ENCODE measurements at places on chromosomes 6 and 20.

GRCh38 chr6:140758169-140758877 lies 1374.4 kb upstream of the GJE1 start:
- no peak for DNase-seq

GRCh38 chr6:134183844-134184243 lies 131.4 kb upstream of the SLC2A12 start:
- no peak for DNase-seq

DNA sequence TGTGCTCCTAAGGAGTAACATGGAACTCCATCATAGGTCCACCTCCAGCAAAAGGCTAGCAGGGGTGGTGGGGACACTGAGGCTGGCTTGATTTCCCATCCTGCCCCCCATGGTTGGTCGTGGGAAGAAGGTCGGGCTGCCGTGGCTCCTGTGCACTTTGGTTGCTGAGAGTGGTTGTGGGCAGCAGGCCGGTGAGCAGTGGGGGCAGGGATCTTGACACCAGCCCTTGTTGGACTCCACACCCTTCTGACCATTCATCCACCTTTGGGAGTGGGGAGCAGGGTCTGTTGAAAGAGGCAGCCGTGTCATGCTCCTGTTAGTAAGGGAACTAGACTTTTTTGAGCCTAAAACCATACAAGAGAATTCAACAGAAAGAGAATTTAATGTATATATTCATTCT lies 175.2 kb downstream of the ARID1B start:
- no peak for DNase-seq

- DNase-seq, result no peak
These were observed 37.5 kb upstream of the IYD start for GRCh38 chr6:150331344-150331743.

- no peak for DNase-seq
These were observed 122.4 kb downstream of the IPCEF1 start for GRCh38 chr6:154234019-154234772.

DNA sequence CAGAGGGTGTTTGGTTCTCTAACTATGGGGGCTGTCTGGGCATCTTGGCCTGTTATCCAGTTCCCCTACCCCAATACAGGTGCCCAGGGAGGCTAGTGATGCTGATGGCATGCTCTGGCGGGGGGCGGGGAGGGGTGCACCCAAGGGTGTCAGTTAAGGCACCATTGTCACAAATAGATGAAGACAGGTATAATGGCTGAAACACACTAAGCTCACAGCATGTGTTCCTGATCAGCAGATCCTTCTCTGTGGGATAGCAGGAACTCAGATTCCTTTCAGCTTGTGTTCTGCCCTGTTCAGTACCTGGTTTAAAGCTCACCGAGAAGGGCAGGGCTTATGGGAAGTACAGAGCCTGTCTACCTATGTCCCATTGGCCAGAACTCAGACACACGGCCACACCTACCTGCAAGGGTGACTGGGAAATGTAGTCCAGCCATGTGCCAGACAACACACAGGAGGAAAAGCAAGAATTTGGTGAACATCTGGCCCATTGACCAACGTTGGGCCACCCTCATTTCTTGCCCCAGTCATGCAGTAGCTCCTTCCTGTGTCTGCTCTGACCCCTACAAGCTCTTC lies 3.4 kb upstream of the RSPO4 start:
- DNase-seq, result no peak

GRCh38 chr6:34190504-34191122 lies 44.7 kb upstream of the GRM4 start:
- DNase-seq, result peak; percentile 18

DNA sequence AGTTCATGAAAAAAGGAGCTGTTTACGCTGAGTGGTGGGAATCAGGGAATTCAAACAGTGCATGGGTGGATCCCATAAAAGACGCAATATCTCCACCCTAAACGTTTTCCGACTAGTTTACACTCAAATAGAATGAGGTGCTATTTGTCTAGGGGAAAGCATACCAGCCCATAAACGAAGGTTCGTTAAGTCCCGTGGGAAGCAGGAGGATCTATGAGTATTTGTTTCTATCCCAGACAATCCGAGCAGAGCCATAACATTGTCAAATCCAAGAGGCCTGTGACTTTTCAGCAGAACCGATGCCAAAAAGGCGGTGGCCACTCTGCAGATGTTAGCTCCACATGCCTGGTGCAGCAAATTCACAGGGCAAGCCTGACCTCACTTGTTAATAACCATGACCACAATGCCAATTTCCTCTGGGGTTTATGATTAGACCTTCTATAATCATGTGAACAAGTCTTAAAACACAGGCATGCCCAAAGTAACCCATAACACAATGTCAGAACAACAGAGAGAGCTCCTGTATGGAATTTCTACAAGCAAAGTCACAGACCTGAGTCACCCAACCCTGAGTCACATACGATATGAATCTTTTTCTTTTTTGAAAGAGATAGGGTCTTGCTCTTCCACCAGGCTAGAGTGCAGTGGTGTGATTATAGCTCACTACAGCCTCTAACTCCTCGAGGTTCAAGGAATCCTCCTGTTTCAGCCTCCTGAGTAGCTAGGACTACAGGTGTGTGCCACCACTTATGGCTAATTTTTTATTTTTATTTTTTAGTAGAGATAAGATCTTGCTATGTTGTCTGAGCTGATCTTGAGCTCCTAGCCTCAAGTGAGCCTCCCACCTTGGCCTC lies 123.3 kb downstream of the KIF13A start:
- DNase-seq, result no peak

GRCh38 chr6:23329086-23329485 lies 759.7 kb downstream of the HDGFL1 start:
- peak; percentile 37 for DNase-seq

- DNase-seq, result peak; percentile 78
These were observed 1.2 kb downstream of the AKAP12 start for GRCh38 chr6:151240791-151241642.

DNA sequence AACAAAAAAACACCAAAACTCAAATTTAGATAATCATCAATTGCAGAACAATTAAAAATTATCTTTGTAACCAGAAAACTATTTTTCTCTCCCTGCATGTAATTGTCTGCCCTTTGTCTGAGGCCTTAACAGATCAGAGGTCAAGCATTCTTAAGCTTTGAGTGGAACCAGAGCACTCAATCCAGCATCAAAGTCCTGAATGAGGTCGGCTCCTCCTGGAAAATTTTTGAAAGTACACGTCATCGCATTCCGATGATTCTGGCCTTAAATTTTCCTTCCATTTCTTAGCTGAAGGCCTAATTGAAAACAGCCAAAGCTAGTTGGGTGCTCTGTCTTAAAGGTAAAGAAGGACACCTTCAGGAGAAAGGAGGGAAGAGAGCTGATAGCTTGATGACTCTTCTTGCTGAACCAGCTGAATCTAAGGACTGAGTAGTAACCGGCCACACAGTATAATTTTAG lies 510.2 kb upstream of the SULF2 start:
- DNase-seq, result no peak

GRCh38 chr6:41712651-41713103 lies 22.7 kb downstream of the TFEB start:
- DNase-seq, result peak; percentile 81

DNA sequence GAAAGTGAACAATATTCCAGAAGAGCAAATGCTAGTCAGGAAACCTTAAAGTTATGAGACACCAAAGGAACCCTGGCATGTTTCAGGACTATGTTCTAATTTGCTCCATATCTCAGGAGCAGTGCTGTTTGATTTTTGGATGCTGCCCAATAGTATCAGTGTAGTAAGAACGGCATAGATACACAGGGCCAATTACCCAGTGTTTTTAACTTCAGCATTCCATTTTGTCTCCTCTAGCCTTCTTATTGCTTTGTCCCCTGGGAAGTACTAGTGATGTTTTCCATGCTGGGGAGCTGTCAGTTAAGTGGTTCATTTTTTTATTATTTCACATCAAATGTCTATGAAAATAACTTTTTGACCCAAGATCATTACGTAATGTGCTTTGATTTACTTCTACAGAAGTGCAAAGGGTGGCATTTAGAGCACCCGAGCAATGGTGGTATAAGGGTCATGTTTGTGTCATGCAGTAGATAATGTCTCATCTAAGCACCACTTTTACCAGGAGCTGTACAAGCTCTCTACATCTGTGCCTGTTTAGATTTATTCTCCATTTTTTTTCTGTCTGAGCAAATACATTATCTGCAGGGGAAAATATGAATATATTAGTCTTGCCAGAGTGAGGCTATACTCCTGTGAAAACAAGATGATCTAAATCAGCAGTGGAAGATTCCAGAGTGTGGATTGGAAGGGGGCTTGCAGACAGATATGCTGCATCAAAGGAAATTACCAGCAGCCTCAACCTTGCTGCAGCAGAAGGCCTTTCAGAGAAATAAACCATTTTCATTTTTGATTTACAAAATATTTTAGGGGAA lies 198.8 kb upstream of the OPRM1 start:
- no peak for DNase-seq

GRCh38 chr6:6395581-6396197 lies 75.2 kb upstream of the F13A1 start:
- DNase-seq, result no peak

DNA sequence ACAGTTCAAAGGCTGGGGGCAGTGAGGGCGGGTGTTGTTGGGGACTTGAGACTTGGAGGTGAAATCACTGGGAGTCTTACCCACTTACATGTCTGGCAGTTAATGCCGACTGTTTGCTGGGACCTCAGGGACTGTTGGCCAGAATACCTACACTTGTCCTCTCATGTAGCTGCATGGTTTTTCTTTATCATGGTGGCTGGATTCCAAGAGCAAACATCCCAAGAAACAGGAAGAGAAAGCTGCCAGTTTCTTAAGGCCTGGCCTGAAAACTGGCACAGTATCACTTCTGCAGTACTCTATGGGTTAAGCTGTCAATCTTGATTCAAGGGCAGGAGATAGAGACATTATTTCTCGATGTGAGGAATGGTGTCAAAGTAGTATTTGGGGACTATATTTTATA lies 19.8 kb upstream of the C6orf62 start:
- no peak for DNase-seq

- DNase-seq, result peak; percentile 33
These were observed 30.4 kb downstream of the PREX1 start for GRCh38 chr20:48797275-48797825.

DNA sequence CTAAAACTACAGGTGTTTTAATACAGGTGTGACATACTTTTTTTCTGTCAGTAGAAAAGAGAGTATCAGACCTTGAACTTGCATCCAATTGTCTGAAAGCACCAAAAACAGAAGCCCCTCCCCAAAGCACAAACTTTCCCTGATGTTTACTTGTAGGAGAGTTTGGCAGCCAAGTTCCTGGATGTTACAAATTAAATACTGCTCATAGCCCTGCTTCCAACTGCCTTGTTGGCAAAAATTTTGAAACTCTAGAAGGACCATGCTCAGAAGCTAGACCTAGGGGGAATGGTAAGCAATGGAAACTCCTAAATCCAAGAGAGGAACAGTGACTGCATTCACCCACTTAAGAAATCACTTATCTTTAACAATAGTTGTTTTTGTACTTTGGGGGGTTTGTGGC lies 17.0 kb upstream of the ARG1 start:
- no peak for DNase-seq

DNA sequence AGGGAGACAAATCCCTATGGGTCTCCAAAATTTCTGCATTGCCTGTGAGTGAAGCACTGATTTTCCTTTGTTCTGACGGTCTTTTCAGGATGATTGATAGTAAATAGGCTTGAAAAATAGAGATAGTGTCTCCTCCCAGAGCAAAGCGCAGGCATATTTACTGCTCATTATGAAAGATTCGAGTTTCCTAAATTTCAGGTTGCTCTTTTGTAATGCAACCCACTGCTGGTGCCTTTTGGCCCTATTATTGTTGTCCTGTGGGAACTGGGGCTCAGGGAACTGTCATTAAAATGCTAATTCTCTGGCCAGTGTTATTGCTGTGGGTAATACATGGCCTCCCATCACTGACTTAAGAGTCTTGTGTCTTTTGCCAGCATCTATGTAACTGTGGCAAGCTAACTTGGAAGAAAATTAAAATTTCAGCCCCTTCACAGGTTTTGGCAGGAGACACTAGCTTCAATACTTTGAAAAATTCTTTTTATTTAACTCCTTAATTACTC lies 754.1 kb upstream of the MAP3K7 start:
- no peak for DNase-seq

DNA sequence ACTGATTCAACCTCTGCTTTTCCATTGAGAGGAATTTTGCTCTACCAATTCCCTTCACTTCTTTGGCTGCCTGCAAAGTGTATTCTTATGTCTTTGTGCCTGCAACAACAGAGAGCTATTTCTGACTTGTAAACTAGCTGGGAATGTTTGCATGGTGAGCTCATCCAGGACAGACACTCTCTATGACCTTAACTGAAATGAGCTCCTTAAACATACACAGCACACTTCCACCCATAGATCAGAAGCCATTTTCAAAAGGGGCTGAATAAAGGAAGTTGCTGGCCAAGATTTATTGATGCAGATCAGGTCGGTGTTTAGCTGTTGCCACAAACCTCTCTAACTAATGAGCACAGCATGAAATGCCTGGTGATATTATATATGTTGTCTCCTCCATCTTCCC lies 377.7 kb downstream of the BTBD9 start:
- no peak for DNase-seq

DNA sequence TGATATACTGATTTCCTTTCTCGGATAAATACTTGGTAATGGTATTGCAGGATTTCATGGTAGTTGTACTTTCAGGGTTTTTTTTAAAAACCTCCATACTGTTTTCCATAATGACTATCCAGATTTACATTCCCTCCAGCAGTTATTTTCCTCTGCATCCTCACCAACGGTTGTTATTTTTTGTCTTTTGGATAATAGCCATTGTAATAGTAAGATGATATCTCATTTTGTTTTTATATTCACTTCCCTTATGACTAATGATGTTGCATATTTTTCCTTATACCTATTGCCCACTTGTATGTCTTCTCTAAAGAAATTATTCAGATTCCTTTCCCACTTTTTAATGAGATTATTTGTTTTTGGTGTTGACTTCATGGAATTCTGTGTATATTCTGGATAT lies 231.0 kb downstream of the MEI4 start:
- no peak for DNase-seq

- no peak for DNase-seq
These were observed 4.5 kb downstream of the KPNA5 start for GRCh38 chr6:116685437-116685993.

DNA sequence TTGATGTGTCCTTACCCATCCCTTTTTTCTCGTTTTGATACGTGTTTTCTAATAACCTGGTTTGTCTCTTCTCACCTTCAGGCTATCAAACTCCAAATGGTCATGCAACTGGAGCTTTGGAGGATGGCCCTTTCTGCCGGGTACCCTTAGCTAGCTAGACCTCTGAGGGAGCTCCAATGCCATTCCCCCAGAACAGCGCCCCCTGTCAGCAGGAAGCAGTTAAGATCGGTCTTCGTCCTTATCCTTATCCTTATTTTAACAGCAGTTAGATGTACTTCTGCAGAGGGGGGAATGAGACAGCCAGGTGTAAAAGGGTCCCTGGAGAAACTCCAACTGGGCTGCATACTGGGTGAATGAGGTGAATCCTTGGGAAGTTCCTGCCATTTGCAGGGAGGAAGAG lies 37.2 kb downstream of the SEL1L2 start:
- no peak for DNase-seq

GRCh38 chr6:114218437-114219340 lies 124.1 kb downstream of the HS3ST5 start:
- no peak for DNase-seq

DNA sequence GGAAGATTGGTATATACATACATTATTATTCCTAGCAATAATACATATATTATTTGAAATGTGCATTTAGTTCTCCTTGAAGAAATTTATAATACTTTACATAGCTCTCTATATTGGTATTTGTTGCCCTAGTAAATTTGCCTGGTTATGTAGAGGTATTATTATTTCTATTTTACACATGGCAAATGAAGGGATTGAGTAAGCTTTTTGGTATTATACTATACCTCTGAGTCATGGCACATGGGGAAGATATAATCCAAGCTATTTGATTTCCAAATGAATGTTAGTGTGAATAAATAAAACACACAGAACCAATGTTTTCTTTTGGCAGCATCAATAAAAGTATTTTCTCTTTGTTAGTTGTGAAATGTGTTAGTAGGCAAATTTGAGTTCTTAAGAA lies 409.6 kb upstream of the SLC35B3 start:
- no peak for DNase-seq
